Bladder microvascular endothelial cell (primary cell): ENCODE measurements at places on chromosomes 1 and 21. TPM values are rescaled to one million over a fixed set of nuclear protein-coding genes. Genes with fewer than 3 reads are reported as not detected.

The OR2G6 gene
- total RNA-seq = not detected in 2 replicates

The TNFRSF8 gene
- total RNA-seq = 0.13 and 0.65 TPM in 2 replicates

The CR2 gene
- not detected in 2 replicates for total RNA-seq

The PROK1 gene
- not detected in 2 replicates for total RNA-seq

The OR2L3 gene
- total RNA-seq = not detected in 2 replicates

The NGF gene
- 0.13 and 0.32 TPM in 2 replicates for total RNA-seq

The LY9 gene
- not detected in 2 replicates for total RNA-seq

The ABCG1 gene
- total RNA-seq = 38.2 and 107 TPM in 2 replicates

The CLEC20A gene
- not detected in 2 replicates for total RNA-seq
